Naive B cell (primary cell): ENCODE measurements at places on chromosomes 12 and 14. TPM values are rescaled to one million over a fixed set of nuclear protein-coding genes. Genes with fewer than 3 reads are reported as not detected.

VRTN gene
- not detected for polyA plus RNA-seq

OAS2 gene
- 15.4 TPM for polyA plus RNA-seq

BEST3 gene
- polyA plus RNA-seq = 0.27 TPM

HOTAIR gene
- polyA plus RNA-seq = not detected

SYNJ2BP gene
- polyA plus RNA-seq = 11.2 TPM

EML5 gene
- polyA plus RNA-seq = 1.0 TPM

KRT2 gene
- not detected for polyA plus RNA-seq

TMEM229B gene
- polyA plus RNA-seq = 15.8 TPM
